Activated CD4-positive, alpha-beta T cell treated with anti-CD3 and anti-CD28 coated beads, Interleukin-2, Interleukin-6, amounts not matched to agents 100 ng/mL and 50 ng/mL, durations not matched to agents 16 hours and 8 hours (primary cell): ENCODE measurements at places on chromosomes 6 and 20.

- DNase-seq: peak; percentile 39
Observed at GRCh38 chr20:63968928-63969760, 586 bp downstream of the ZNF512B start.

DNA sequence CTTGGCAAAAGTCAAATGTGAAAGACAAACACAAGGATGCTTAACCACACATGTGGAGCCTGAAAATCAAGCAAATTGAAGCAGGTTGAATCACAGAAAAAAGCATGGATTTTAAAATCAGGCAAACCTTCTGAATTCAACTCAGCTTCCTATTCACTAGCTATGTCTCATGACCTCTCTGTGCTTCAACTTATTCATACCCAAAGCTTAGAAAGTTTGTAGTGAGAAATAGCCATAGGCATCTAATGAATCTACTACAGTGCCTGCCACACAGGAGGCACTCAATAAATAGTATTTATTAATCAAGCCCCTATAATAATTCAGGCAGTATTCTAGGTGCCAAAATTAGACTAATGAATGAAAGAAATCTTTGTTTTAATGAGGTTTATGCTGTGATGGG, 112.2 kb upstream of the TNFAIP3 start:
- DNase-seq: no peak

DNA sequence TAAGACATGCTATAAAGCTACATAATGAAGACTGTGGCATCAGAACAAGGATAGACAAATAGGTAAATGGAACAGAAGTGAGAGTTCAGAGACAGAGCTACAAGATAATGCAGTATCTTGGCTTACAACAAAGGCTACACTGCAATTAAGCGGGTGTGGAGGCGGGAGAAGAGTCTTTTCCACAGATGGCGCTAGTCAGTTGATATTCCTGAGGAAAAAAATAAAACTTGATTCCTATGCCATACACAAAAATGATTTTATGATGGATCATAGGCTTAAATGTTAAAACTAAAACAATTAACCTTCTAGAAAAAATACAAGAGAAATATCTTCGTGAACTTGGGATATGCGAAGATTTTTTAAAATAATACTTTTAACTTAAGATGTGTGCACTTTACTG, 31.0 kb downstream of the RIN2 start:
- no peak for DNase-seq

GRCh38 chr6:20658053-20658452, 123.8 kb downstream of the CDKAL1 start:
- no peak for DNase-seq

- DNase-seq: no peak
Observed at GRCh38 chr6:1820165-1820564, 210.4 kb downstream of the FOXC1 start.

DNA sequence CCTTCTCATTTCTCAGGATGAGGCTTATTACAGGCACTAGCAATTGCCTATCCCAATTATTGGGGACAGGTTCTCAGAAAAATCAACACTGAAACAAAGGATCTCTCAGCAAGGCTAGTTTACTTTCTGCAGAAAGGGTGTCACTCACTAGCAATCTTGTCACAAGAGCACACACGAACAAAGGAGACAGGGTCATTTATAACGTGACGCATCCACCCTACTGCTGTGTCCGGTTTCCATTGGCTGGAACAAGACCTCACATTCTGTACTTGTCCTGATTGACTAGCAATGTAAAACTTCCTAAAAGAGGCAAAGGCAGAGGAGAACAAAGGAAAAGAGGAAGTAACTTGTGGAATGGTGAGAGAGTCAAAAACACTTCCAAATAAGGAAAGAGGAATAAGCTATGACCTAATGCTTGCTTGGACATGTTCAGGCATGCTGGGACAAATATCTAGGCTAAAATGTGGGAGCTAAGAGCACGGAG, 160.2 kb upstream of the STXBP5 start:
- no peak for DNase-seq

- no peak for DNase-seq
Observed at GRCh38 chr6:11263291-11263775, 30.9 kb upstream of the NEDD9 start.

DNA sequence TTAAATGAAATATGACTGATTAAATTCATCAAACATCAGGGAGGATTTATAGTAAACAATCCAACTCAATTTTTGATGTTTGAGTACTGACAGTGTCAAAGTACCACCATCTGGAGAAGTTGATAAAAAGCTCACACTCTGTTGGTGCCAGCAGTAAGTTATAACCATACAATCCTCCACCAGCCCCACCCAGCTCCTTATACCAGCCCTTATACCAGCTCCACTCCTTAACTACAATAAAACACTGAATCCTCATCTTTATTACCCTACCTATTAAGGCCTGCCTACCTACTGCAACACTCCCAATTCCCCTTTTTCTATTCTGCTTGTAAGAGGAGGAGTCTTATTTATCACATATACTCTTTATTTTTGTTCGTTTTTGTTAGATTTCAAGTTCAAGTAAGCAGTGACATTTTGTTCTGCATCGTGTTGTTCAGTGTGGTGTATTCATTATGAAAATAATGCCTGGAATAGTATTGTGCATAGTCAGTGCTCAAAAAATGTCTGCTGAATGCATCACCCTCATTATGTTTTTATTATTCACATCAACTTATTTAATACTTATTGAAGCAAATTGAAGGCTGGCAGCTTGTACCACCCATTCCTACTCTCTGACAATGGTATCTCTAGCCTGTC, 954.7 kb upstream of the ADGRB3 start:
- DNase-seq: no peak

DNA sequence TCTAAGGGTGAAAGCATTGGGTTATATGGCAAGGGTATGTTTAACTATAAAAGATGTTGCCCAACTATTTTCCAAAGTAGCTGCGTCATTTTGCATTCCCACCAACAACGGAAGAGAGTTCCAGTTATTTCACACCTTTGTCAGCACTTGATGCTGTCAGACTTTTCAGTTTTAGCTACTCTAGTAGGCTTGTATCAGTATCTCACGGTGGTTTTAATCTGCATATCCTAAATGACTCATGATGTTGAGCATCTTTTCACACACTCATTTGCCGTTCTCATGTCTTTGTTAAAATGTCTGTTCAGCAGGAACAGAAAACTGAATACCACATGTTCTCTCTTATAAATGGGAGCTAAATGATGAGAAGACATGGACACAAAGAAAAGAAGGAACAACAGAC, 122.3 kb downstream of the RNASET2 start:
- peak; percentile 39 for DNase-seq

- DNase-seq: no peak
Observed at GRCh38 chr20:7806831-7807230, 133.4 kb downstream of the HAO1 start.
